Activated CD8-positive, alpha-beta memory T cell treated with anti-CD3 and anti-CD28 coated beads for 36 hours (primary cell): ENCODE measurements at places on chromosomes 1 and 21. TPM values are rescaled to one million over a fixed set of nuclear protein-coding genes. Genes with fewer than 3 reads are reported as not detected.

The CLDN8 gene
- not detected for total RNA-seq

The AUNIP gene
- total RNA-seq = 11.1 TPM

The BLACAT1 gene
- total RNA-seq = 0.06 TPM

The TDRD5 gene
- not detected for total RNA-seq
